Spinal cord (tissue), 10 donors: ENCODE measurements at places on chromosomes 5 and 9. TPM values are rescaled to one million over a fixed set of nuclear protein-coding genes. Genes with fewer than 3 reads are reported as not detected.

OBP2B gene
- not detected for polyA plus RNA-seq

PCDHA1 gene
- 6.5 TPM for polyA plus RNA-seq

CARTPT gene
- polyA plus RNA-seq = 20.2 TPM

NDUFA8 gene
- 114 TPM for polyA plus RNA-seq

TIMD4 gene
- 0.82 TPM for polyA plus RNA-seq

RNF183 gene
- polyA plus RNA-seq = 0.12 TPM

ZNF300 gene
- polyA plus RNA-seq = 27.0 TPM

PCDHGA8 gene
- 1.9 TPM for polyA plus RNA-seq

FBXL7 gene
- polyA plus RNA-seq = 28.3 TPM

DRD1 gene
- 2.3 TPM for polyA plus RNA-seq

FSD1L gene
- 31.8 TPM for polyA plus RNA-seq

ZNF618 gene
- polyA plus RNA-seq = 17.0 TPM

DMRT3 gene
- polyA plus RNA-seq = 1.0 TPM

FGD3 gene
- polyA plus RNA-seq = 17.2 TPM

MYMK gene
- 0.26 TPM for polyA plus RNA-seq

ANKRD55 gene
- 13.0 TPM for polyA plus RNA-seq
